Body of pancreas (tissue), 4 donors: ENCODE measurements at places on chromosomes 7 and 10.
A peak's percentile ranks its signal among the peaks of the same experiment; 100 is the strongest.

GRCh38 chr7:16604054-16604453 lies 41.5 kb downstream of the ANKMY2 start:
- no peak for DNase-seq

DNA sequence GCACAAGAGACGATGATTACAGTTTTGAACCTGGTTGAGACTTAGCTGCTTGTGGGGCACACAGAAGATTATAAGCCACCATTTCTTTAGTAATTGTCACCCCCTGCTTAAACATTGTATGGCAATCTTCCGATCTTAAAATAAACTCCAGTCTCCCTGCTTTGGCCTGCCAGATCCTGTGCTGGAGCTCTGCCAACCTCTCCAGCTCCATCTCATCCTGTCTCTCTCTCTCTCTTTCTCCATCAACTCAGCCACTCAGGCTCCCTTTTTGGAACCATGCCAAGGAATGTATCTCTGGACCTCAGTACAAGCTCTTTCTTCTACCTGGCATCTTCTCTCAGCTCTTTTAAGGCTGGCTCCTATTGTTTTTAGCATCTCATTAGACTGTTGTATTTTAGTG lies 1053.2 kb downstream of the REEP3 start:
- peak; percentile 14 for DNase-seq

GRCh38 chr7:22698767-22699166 lies 28.2 kb upstream of the IL6 start:
- DNase-seq: no peak

- DNase-seq: peak; percentile 3
These were observed 347.8 kb downstream of the ETV1 start for GRCh38 chr7:13641714-13642113.

GRCh38 chr7:38220452-38220851 lies 42.4 kb downstream of the STARD3NL start:
- no peak for DNase-seq

- no peak for DNase-seq
These were observed 314.2 kb upstream of the GNAI1 start for GRCh38 chr7:79820387-79820786.

DNA sequence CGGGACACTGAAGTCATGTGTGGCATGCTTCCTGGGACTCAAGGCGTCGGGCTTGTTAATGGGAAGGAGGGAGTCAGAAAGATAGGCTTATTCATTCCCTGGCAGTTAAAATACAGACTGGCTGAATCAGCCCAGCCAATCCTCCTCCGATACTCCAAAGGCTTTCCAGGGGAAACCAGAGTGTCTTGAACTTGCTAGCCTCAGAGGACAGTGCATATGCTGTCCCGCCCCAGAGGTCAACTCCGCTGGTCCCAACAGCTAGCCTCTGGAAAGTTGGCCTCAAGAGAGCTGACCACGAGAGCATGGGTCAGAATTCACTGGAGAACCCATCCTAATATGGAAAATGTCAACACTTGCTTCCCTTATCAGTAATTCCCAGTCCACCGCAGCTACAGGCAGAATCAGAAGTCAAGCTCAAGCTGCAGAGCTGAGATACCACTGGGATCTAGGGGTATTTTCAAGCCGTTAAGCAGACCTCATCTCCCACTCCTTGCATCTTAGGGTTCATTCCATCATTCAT lies 43.0 kb downstream of the ELMO1 start:
- no peak for DNase-seq

GRCh38 chr10:76032700-76033039 lies 601.2 kb downstream of the LRMDA start:
- DNase-seq: no peak

GRCh38 chr7:143490717-143491306 lies 13.1 kb downstream of the TAS2R41 start:
- DNase-seq: no peak

DNA sequence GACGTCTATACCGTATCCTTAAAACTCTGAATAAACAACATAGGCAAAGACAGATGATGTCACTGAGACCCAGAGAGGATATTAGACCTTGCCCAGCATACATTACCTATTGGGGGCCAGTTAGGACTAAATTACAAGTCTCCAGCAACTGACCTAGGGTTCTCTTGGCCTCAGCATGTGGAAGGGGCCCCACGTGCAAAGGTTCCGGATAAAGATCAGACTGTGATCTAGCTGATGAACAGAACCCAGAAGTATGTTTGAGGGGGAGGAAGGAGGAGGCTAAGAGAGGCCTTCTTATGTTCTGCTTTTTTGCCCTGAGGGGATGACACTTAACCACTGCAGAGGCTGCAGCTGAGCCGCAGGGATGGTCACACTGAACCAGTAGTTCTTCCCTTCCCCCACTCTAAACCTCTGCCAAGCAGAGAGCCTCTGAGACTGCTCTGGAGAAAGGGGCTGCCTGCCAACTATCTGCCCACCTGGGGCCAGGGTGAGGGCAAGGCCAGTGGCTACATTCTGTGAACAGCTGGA lies 24.0 kb upstream of the KMT2C start:
- DNase-seq: peak; percentile 68

DNA sequence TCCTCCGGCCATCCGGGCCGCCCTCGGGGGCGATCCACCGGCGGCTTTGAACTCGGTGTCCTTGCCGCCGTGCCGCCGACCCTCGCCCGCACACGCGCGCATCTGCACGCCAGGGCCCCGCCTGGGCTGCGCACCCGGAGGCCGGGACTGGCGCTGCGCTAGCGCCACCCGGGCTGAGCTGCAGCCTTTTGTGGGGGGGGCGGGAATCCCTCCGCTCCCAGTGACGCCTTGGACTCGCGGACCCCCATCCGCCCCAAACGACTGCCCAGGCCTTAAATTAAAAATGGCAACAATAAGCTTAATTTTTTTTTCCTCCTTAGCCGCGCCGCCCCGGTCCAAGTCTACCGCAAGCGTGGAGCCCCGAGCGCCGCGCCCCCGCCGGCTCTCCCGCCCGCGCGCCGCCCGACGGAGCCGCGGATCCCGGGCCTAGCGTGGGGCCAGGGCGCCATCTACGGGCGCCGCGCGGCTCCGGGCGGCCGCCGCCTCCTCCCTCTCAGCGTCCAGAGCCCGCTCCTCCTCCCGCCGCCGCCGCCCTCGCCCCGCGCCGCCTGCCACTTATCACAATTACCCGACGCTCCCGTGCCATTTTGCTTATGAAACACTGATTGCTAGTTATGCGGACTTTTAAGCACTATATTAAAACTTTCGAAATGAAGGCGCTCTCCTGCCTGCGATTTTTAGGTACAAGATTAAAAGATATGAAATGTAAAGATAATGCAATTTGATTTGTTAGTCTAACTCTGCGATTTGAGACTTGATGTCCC lies 7.5 kb upstream of the EBF3 start:
- DNase-seq: peak; percentile 58

- DNase-seq: no peak
These were observed 563.3 kb upstream of the SORCS1 start for GRCh38 chr10:107727767-107728317.

DNA sequence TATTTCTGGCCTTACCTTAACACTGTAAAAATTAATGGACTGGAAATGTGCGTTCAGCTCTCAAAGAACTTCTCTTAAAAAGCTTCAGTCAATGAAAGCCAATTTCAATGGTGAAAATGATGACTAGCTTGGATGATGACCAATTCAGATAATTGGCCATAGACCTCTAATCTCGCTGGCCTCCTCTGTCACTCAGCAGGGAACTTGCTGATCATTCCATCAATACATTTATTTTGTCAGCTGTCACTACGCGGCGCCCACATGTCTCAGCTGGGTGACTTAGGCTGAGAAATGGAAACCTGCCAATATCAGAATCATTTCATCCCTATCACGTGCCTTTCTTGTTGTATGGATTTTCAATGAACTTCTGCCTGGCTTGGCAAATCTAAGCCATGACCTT lies 673.0 kb upstream of the AUTS2 start:
- no peak for DNase-seq

DNA sequence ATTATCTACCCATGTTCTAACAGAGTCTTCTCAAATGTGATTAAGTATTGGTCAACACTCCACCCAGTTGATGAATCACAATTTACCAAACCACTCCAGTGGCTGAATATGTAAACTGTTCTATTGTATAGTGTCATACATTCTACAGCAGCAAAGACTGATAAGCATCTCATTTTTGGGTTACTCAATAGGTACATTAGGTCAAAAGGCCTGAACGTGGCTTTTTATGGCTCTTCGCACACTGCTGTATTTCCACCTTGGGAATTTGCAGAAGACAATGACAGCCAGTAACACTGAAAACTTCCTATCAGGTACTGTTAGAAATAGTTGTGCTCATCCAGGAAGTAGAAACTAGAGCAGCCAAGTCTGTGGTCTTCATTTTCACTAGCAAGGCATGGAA lies 166.9 kb downstream of the GLI3 start:
- no peak for DNase-seq

DNA sequence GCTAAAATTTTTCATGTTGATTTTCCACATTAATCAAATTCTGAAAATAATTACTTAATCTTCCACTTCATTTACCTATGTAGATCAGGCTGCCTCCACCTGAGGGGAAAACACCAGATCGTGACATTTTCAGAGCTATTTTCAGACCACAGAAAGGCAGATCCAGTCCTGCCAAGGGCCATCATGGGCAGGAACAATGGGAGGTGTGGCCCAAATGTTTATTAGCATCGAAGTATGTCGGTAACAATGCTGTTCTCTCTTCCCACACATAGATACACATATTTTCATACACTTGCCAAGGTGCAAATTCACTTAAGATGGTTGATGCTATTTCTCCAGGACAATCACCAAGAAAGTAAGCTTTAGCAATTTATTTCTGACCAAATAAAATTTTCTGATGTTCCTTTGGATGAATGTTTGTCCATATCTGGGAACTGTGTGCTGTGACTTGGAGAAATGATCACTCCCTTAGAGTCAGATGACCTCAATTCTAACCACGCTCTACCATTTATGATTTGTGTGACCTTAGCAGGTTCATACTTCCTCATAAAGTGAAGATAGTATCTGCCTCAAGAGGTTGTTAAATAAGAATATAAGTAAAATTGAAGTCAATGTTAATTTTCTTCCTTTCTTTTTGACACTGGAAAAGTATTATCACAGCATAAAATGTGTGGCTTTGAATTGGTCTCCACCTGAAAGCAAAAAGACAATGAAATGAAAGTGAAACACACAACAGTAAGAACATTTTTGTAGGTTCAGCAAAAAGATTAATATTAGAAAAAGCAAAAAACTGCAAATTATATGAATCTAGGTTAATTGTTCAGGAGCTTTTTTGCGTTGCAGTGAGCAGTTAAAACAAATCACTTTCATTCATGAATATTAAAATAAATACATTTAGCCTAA lies 310.4 kb upstream of the PHF14 start:
- DNase-seq: no peak

DNA sequence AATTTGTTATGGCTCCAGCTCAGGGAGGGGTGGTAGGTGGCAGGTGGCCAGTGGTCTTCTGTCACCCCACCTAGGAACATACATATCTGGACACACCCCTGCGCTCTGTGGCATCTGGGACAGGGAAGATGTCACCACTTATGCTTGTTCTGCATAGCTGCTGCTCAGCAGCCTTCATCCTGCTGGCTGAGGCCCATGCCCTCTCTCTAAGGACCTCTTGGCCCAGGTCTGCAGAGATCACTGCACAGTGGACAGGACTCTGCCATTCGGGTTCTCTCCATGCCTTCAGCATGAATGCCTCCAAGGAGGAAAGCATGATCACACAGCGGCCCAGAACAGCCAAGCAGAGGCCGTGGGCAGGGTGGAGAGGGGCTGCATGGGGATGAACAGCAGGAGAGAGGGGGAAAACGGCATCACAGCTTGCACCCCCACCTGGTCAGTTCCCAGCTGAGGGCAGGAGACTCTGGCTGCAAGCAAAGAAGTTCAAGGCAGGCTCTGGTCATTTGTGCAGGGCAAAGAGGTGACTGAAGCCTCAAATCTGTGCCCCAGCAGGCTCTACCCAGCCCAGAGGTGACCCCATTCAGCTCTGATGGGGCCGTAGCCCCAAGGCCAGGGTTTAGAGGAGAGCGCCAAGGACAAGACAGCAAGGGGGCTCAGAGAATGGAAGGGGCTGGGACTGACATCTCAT lies 47.8 kb upstream of the GDF10 start:
- no peak for DNase-seq

DNA sequence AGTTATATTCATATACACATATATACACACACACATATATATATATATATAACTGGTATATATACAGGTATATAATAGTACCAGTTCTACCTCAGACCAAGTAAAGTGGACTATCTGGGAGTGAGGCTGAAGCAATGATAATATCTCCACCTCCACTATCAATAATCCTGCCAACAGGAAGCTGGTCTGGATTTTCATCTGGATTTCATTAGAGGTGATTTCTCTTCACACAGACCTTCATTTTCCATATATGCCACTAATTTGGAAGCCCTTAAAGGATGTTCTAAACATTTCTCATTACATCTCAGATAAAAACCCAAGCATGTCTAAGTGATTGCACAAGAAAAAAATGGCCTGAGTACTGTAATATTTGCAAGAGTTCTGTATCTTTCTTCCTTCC lies 1.7 kb upstream of the SLC35B4 start:
- DNase-seq: no peak

GRCh38 chr10:13555884-13556510 lies 27.2 kb upstream of the BEND7 start:
- peak; percentile 86 for DNase-seq

DNA sequence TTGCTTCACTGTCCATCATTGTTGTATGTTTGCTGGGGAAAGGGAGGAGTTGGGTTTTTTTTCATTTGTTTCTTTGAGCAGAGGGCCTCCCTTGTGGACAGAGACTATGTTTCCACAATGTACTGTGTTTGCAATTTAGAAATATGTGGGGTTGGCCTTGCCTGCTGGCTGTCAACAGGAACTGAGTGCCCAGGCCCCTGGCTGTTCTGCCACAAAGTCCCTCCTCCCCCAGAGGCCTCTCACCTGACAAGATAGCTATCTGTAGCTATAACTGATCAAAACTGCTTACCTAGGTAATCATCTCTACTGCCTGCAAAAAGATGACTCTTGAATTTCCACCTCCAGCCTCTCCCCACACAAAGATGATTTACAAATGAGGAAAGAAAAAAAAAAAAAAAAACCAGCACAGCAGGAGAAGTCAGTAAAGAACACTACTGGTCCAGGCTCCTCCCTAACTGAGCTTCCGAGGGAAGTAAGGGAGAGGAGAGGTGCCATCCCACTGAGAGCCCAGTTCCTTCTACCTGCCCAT lies 121.8 kb downstream of the SGMS1 start:
- no peak for DNase-seq

- DNase-seq: peak; percentile 60
These were observed 1214.1 kb downstream of the SORCS1 start for GRCh38 chr10:105950410-105950809.

GRCh38 chr10:1408651-1409367 lies 328.5 kb downstream of the ADARB2 start:
- no peak for DNase-seq

- no peak for DNase-seq
These were observed 436.2 kb upstream of the GALNT17 start for GRCh38 chr7:70695795-70696083.

GRCh38 chr10:123883673-123884320 lies 7.8 kb downstream of the CPXM2 start:
- no peak for DNase-seq

- DNase-seq: no peak
These were observed 128.9 kb downstream of the FAM53B start for GRCh38 chr10:124615259-124615658.

GRCh38 chr7:158672975-158673374 lies 31.6 kb downstream of the NCAPG2 start:
- no peak for DNase-seq

GRCh38 chr7:47358944-47359588 lies 222.8 kb downstream of the TNS3 start:
- DNase-seq: no peak
